ENCODE measurements at places on chromosomes 13 and 19. TPM values are rescaled to one million over a fixed set of nuclear protein-coding genes. Genes with fewer than 3 reads are reported as not detected.

Gene ZNF546
- total RNA-seq: 16.4 TPM

Gene VSTM1
- total RNA-seq: not detected

Gene LILRB4
- 0.51 TPM for total RNA-seq

Gene C19orf85
- total RNA-seq: not detected

Gene PRDX2
- total RNA-seq: 304 TPM

Gene LRRC25
- 1.8 TPM for total RNA-seq

Gene ICAM1
- 16.4 TPM for total RNA-seq

Gene SLC15A1
- not detected for total RNA-seq

All from tongue (tissue), 3 donors.